EL (cell line): ENCODE measurements at places on chromosomes 2 and 18.

- no peak for DNase-seq
These were observed 50.0 kb upstream of the DSG1 start for GRCh38 chr18:31267823-31268481.

- DNase-seq, result no peak
These were observed 19.5 kb downstream of the DGUOK start for GRCh38 chr2:73946215-73946614.

DNA sequence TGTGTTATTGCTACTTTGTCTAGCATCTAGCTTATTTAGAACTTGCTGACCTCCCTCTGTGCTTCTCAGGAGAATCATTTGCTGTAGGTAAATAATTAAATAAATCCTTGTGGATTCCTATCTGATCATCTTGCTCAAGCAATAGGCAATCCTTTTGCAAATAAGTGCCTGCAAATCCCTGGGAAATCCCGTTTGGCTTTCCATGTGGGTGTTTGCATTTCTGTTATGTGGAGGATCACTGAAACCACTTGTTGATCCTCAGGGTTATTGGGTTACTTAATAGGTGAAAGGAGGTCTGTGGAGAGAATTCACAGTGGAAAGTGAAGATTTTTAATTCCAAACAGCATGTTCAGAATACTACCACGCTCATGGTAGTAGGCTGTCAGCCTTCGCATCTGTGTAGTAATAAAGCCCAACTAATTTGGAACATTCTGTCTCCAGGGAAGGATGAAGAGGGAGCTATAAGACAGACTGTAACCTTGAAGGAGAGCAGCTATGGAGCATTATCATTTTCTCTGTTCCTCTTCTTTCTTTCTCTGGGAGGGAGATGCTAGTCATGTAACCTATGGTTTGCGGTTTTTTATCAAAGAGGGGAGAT is 72.5 kb downstream of the GULP1 start:
- no peak for DNase-seq

DNA sequence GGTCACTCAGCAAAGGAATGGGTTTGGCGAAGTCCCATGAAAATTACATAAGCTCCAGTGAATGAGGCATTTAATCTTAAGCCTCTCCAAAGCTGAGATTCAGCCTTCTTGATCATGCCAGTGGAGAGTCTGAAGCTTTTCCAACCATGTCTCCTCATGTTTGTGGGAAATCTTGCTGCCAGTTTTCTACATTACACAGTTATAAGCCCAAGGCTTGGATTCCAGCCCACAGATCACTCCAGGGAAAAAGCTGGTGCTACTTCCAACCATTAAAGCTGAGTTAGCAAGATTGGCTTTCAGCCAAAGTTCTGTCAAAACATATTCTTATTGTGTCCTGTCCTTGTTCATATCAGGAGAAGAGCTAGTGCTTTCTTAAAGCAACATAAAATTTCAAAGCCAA is 293.8 kb downstream of the LRRTM4 start:
- DNase-seq, result no peak

DNA sequence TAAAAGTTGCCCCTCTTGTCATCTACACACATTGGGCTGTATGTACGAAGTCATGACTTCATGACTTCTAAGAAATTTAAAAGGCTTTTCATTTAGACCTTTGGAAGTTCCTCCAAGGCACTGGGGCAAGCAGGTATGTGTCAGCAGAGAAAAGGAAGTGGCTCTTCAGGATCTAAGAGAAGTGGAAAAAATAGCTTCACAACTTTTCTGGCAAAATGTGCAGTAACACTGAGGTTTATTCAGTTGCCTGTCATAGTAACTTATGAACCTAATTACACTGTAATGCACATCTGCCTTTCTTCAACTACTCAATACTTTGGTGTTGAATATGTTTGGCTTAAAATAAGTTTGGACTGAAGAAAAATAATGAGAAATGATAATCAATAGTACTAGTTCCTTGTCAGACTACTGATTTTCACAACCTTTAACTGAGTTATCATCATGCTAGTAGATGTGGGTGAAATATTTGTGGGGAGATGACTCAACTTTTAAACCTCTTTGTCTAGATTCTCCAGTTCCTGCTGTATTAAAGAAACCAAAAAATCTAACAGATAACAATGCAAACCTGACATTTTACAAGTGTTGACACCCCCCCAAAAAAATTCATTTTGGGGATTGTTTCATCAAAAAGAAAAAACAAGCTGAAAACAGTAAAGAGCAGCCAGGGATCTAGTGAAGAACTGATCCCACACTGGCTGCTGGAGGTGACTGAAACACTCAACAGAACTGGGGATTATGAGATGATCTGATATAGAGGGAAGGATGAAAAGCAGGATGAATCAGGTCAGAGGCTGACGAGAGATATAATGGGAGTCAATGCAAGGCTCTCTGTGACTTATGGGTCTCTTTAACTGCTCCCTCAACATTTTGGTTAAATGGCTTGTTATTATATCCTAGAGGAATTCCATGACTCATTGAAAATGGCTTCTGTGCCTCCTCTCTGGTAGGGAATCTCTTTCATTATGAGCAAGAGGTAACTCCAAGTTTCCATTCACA is 84.6 kb downstream of the COLEC12 start:
- peak; percentile 88 for DNase-seq

- DNase-seq, result no peak
These were observed 1933.3 kb downstream of the SUCLG1 start for GRCh38 chr2:82525744-82526143.

DNA sequence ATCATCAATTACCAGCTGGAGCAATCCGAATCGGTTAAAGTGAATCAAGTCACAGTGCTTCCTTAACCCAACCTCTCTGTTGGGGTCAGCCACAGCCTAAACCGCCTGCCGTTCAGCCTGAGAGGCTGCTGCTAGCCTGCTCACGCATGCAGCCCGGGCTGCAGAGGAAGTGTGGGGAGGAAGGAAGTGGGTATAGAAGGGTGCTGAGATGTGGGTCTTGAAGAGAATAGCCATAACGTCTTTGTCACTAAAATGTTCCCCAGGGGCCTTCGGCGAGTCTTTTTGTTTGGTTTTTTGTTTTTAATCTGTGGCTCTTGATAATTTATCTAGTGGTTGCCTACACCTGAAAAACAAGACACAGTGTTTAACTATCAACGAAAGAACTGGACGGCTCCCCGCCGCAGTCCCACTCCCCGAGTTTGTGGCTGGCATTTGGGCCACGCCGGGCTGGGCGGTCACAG is 496 bp upstream of the ITGA4 start:
- peak; percentile 59 for DNase-seq

- DNase-seq, result no peak
These were observed 55.7 kb upstream of the AMMECR1L start for GRCh38 chr2:127941461-127941860.

GRCh38 chr2:148136441-148136840 is 115.5 kb downstream of the MBD5 start:
- DNase-seq, result no peak

DNA sequence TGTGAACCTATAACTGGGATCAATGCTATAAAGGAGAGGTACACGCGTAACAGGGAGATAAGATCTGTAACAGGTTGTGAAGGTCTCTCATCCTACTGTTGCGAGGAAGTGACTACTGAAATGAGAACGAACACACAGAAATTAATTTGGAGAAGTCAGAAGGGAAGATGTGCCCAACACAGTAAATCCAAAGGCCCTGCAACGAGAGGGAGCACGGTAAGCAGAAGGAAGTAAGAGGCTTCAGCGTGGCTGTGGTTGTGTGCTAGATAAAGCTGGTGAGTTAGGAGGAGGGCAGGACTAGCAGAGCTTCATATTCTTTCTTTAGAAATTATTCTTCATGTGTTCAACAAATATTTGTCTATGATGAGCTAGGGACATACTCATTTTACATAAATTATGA is 2.5 kb upstream of the ATG16L1 start:
- DNase-seq, result no peak

GRCh38 chr2:188132385-188132784 is 159.3 kb upstream of the GULP1 start:
- no peak for DNase-seq

DNA sequence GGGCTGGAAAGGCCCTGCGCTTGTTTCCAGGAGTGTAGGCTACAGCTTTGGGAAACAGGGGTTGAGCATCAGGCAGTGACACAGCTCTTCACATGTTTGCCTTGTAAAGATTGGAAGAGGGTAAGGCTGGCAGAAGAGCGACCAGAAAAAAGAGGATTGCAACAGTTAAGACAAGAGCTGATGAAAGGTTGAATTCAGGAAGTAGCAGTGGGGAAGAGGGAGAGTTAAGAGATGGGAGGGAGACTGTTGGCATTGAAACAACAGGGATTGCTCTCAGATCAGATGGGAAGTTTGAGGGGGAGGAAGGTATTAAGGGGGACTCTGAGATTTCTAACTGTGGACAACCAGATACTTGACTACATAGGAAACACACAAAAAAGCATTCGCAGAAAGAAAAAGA is 96.9 kb downstream of the CTAGE1 start:
- DNase-seq, result no peak

DNA sequence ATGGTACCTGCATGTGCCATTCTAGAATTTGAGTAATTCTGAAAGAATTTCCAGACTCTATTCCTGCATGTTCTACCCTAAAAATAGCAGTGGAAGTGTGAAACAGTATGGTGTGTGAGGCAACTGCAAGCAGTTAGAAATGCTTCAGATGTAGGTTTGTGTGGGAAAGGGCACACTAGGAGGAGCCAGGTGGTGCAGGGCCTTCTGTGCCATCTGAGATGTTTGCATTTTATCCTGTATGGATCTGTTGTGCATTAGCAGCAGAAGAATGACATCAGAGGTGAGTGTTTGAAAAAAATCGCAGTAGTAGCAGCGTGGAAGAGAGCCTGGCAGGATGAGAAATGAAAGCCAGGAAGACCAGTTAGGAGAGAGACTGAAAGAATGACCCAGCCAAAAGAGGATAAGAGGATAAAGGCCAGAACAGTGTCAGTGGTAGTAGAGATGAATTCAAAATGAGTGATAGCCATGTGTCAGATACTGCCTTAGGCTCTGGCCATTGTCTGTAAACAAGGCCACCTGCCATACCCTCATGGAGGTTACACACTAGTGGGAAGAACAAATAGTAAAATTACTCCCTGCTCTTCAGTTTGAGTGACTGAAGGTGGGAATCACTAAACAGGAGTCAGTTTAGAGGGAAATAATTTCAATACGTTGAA is 142.2 kb downstream of the PKP4 start:
- DNase-seq, result peak; percentile 16

DNA sequence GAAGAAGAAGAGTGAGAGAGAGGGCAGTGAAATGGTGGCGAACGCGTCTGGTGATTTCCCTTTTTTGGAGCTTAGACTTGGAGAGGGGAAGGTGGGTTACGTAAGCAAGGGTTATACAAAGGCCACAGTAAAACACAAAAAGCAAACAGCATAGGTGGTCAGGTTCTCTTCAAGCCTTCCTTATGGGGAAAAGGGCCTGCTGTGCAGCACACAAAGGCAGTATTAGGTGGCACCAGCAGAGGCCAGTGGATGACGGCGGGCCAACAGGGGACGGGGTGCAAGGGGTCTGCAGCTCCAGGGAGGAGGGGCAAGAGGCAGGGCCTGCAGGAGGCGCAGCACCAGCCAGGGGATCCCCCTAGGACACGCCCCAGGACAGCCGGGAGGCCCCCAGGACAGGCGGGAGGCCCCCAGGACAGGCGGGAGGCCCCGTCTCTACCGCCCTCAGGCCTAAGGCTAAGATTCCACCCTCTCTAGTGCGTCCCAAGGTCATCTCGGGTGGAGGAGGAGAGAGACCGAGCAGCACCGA is 32.6 kb upstream of the NPC1 start:
- no peak for DNase-seq

DNA sequence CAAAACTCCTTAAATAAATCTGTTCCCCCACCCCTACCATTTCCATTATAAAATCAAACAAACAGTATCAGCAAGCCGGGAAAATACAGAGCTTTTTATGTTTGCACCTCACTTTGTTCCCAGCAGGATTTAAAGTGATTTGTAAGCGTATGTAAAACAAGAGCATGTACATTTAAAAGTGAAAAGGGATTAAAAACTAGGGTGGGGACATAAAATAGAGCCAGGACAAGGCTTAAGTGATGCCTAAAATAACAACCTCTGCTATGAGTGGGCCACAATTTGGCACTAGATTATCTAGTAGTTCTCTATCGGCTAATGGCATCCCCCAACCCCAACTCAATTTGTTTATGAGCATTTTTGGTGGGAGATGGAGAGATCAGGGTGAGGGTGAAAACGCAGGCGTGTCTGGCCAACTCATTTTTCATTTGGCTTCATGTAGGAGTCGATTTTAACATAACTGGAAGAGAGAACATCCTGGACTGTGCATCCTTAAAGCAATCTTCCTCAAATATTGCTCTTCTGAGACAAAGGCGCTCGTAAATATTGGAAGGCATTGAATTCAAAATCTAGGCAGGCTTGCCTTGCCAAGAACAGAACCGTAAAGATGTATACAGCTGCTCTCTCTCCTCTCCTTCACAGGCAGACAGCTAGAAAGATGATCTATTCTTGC is 34.5 kb upstream of the TSPYL6 start:
- no peak for DNase-seq

GRCh38 chr2:239938651-239939486 is 86.3 kb downstream of the NDUFA10 start:
- DNase-seq, result no peak

DNA sequence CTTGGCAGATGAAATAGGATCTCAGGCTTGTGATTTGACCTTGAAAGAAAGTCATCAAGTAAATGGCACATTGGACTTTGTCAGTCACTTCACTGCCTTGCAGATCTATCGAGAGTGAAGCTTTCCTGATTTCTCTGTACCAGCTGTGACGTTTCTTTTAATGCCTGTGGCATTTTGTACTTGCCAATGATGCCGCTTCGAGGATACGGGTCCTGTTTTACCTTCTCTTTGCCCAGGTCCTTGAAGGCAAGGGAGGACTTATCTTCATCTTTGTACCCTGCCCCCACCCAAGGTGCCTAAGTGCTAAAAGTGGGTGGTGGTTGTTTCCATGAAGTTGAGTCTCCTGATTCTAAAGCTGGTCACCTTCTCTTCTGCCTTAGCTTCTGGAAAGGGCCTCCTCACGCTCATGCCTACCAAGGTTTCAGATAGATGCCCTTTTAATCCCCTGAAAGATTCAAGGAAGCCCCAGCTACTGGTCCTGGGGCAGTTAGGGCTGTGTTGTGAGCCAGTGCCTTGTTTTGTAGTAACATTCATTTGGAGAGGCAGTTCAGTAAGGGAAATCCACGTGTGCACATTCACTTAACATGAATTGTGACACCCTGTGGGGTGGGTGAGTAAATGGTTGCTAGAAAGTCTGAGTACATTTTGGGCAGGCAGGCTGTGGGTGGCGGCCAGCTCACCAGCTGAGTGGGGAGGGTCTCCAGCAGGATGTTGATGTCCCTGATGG is 6.1 kb downstream of the LBH start:
- no peak for DNase-seq
